ENCODE measurements at places on chromosomes 11 and 22.

- no peak for DNase-seq
Observed at GRCh38 chr22:37346505-37346895, 64.2 kb downstream of the CYTH4 start.

- peak; percentile 63 for DNase-seq
Observed at GRCh38 chr22:22748297-22748743, 103.9 kb downstream of the GGTLC2 start.

DNA sequence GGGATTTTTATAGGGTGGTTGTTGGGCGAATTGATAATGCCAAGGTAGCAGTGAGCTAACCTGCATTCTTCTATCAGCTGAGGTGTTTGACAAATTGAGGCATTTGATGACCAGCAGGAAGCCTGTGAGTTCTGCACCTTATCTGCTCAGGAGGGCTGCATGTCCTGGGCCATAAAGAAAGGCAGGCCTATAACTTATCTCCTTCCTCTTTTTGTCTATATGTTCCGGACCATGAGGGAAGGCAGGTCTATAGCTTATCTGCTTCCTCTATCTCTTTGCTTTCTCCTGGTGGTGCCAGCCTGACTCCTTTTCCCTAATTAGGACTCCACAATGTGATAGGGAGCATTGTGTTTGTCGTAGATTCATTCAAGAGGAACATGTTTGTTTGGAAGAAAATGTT, 8.6 kb upstream of the JAM3 start:
- DNase-seq, result no peak

DNA sequence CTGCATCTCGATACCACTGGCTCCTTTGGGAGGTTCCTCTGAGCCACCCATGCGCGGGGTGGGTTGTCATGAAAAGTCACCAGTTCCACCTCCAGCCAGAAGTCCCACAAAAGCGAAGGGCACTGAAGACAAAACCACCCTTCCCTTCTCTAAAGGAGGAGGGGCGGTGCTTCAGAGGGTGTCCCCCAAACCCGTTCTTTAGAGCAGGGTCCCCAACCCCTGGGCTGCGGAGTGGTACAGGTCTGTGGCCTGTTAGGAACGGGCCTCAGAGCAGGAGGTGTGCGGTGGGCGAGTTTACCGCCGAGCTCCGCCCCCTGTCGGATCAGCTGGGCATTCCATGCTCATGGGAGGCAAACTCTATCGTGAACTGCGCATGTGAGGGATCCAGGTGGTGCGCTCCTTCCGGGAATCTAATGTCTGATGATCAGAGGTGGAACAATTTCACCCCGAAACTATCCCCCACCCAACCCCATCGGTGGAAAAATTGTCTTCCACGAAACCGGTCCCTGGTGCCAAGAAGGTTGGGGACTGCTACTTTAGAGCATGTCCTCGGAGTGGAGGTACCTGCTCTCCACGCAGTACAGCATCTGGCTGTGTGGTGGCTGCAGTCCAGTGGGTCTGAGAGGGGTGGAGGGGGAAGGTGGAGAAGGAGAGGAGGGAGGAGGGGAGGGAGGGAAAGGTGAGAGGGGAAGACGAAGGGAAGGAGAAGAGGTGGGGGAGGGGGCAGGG, 72.9 kb upstream of the SEPTIN5 start:
- DNase-seq, result peak; percentile 62

- no peak for DNase-seq
Observed at GRCh38 chr11:81342966-81343365, 1390.7 kb downstream of the FAM181B start.

DNA sequence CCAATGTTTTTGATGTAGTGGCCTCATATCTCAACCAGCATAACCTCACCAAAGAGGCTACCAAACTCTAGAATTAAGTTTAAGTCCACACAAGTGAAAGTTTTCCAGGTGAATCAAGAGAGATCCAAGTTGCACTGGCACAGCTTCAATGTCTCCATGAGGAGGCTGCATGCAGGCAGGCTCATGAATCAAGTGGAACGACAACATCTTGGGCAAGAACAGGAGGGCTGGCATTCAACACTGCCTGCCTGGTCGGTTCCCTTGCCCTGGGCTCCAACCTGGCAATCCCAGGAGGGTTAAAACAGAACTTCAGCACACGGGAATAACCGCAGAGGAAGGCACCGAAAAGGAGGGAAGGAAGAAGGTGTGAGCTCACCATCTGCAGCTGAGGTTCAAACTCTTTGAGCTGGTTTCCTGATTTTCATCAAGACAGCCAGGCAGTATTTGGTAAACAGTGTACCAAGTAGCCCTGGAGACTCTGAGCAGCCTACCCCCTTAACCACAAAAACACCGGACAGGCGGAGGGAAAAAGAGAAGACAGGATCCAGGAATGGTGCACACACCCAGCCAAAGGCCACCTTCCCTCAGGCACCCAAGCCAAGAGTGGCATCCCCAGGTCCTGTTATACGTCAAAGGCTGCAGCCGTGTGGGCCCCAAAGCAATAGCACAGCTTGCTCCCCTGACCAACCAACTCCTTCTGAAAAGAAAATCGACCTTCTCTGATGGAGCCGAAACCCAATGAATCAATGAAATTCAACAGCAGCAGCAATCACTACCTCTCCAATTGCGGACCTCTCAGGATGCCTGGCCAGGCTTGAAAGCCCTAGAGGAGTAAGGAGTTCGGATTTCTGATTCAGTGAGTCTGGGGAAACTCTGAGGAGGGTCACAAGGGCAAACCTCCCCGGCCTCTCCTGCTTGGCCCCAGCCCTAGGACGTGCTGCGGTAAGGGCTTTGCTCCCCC, 1.3 kb downstream of the PACSIN2 start:
- peak; percentile 61 for DNase-seq

GRCh38 chr11:6565988-6566703, 37.3 kb downstream of the RRP8 start:
- no peak for DNase-seq

DNA sequence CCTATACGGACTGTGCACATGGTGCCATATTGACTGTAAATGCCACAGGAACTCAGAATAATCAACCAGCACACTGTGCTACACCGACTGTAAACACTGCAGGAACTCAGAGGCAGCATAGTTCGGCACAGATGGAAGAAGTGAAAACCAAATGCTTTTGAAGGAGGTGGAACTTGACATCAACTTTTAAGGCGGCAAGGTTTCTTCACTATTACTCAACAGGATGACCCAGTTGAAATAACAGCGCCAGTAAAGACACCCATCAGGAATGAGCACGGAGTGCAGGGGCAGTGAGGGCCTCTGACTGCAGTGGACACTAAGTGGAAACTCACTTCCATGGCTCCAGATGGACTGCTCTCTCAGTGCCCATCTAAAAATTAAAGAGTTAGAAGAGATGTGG, 15.7 kb downstream of the TESMIN start:
- no peak for DNase-seq

DNA sequence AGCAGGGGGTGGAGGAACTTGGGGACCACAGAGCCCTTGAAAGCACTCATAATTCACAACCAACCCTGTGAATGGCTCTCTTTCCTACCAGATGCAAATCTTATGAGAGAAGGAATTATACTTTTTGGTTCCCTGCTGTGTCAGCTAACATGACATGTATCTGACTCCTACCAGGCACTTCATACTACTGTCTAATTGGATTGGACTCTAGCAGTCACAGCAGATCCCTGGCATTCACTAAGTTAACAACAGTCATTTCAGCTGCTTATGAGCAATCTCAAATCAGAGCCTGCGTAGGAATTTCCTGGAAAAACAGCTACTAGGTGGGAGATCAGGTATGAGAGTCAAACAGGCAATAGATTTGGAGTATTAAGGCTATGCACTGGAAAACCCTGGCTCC, 11.1 kb upstream of the ENDOD1 start:
- DNase-seq, result no peak

DNA sequence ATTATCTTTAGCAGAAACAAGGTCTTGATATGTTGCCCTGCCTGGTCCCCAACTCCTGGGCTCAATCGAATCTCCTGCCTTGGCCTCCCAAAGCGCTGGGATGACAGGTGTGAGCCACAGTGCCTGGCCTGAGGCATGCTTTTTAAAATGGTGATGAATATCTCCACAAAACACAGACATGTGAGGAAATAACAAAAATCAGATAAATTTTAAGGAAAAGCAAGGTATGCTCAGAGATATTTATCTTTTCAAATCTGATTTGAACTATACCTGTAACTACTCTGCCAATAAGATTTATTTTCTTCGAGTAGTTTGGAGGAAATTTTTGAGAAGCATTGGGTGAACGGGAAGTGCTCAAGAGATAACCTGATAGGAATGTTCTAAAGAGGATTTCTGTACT, 35.9 kb upstream of the MMP20 start:
- DNase-seq, result no peak

DNA sequence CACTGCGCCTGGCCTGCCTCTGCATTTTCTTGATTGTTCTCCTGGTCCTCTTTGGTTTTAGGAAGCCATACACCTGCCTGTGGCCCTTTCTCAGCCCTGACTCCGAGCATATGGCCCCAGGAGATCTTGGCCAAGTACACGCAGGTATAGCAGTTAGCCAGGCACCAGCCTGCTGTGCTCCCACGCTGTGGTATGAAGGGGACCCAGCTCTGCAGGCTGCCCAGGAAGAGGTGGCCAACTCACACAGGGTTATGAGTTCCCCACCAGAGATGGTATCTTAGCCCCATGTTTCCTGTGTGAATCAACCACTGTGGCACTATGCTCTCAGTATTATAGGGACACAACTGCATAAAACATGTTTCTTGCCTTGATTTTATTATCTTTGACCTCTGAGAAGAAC, 31.1 kb downstream of the SGSM3 start:
- DNase-seq, result no peak

GRCh38 chr22:47116426-47117341, 354.2 kb downstream of the TBC1D22A start:
- no peak for DNase-seq

- DNase-seq, result no peak
Observed at GRCh38 chr11:116970485-116971292, 127.5 kb downstream of the SIK3 start.

DNA sequence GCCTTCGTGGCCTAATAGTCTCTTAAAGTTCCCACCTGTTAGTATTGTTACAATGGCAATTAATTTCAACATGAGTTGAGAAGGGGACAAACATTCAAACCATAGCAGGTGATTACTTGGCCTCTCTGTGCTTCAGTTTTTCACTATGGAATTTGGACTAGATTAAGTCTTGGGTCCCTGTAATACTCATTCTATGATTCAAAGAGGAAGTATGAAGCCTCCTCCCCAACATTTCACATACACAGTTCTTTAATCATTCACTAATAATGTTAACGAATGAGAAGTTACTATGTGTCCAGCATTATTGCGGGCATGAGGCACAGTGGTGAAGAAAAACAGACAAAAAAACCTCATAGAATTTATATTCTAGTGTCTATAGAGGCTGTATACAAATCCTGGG, 19.9 kb upstream of the USP47 start:
- no peak for DNase-seq

GRCh38 chr11:108807262-108807661, 142.4 kb downstream of the DDX10 start:
- DNase-seq, result no peak

DNA sequence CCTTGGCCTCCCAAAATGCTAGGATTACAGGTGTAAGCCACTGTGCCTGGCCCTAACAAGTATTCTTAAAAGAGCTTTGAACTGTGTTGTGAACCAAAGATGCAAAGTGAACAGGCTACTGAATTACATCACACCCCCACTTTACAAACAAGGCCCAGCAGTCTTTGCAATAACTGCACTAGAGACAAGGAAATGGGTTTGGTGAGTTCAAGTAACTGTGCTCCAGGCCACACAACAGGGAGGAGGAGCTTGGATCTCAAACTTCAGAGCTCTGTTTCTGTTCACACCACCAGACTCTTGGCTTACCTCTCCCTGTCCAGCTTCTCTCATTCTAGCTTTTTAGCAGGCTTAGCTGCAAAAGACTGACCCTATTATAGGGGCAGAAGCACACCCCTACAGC, 30.4 kb upstream of the RASL10A start:
- no peak for DNase-seq

DNA sequence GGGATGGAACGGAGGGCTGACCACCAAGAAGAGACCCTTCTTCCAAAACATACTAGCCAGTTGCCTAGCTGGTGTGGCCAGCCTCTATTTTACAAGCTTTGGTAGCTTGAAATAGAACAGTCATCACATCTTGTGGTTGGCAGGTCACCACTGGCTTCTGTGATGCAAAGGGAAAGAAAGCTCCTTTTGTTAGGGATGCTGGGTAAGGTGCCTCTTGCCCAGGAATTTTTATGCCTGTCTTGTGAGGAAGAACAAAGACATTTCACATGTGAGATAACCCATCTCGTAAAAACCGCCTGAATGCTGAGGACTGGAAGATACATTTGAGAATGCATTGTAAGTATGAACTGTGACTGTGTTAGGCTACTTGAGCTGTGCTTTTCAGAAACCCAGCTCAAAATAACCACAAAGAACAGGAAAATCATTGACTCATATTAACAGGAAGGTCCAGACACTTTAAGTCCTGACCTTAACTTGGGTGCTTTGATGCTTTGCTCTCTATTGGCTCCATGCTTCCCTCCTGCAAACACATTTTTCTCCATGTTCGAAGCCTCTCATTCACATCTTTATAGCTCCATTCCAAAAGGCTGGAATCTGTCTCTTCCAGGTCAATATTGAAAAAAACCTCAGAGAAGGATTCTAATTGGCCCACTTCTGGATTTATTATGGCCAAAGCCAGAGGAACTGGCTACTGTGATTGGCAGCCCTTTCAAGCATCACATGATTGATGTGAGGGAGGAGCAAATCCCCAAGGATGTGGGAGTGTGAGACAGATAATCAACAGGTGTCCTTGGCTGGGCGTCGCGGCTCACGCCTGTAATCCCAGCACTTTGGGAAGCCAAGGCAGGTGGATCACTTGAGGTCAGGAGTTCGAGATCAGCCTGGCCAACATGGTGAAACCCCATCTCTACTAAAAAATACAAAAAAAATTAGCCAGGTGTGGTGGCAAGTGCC, 53.9 kb downstream of the MICAL2 start:
- DNase-seq, result peak; percentile 82

- DNase-seq, result no peak
Observed at GRCh38 chr11:41039592-41039991, 419.9 kb downstream of the LRRC4C start.

GRCh38 chr11:875769-876301, 33.2 kb downstream of the TSPAN4 start:
- DNase-seq, result no peak

GRCh38 chr22:46352691-46353386, 17.3 kb downstream of the TRMU start:
- peak; percentile 78 for DNase-seq

GRCh38 chr22:28021116-28021997, 102.3 kb upstream of the PITPNB start:
- DNase-seq, result no peak

DNA sequence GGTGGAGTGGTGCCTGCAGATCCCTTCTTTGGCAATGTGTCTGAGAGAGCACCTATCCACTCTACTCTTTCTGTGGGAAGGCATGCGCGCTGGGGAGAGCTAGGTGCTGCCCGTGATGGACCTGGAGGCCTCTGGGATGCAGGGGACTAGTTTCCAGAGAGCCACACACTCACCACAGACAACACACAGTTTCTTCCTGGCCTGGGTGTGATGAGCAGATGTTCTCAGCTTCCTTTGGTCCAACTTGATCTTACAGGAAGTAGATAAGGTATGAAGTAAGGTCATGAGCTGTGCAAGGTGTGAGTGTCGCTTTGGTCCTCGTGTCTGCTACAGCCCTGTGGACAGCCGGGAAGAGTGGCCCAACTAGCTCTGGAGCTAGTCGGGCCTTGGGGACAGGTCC, 27.3 kb upstream of the SUSD2 start:
- no peak for DNase-seq

- DNase-seq, result no peak
Observed at GRCh38 chr11:2734181-2735052, 34.6 kb upstream of the KCNQ1OT1 start.

Measured in dermis blood vessel endothelial cell (primary cell).